GM13976 (cell line): ENCODE measurements at places on chromosomes 16 and 17.

GRCh38 chr16:80932708-80933095, 74.0 kb downstream of the CMC2 start:
- DNase-seq: no peak

- DNase-seq: no peak
Observed at GRCh38 chr16:71923941-71924690, 28.8 kb downstream of the IST1 start.

GRCh38 chr16:75477680-75478473, 13.4 kb upstream of the TMEM170A start:
- no peak for DNase-seq

DNA sequence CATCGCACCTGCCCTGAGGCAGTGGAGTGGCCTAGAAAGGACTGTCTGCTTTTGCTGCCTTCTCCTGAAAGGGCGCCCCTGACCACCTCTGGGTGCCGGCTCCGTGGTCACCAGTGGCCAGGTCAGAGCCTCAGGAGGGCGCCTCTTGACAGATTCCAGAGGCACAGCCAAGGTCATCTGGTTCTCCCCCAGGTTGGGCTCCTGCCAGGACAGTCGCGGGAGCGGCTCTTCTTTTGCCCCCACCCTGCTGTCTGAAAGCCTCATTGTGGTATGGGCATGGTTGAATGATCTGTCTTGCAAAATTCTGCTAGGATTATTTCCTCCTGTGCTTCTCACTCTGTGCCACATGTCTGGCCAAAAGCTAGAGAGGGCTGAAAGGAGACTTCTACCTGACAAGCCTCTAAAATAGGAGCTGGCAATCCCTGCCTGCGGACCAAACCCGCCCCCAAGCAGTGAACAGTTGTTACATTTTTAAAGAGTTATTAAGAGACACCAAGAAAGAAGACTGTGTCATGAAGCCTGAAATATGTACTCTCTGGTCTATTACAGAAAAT, 82.8 kb downstream of the SNX29 start:
- DNase-seq: peak; percentile 21

DNA sequence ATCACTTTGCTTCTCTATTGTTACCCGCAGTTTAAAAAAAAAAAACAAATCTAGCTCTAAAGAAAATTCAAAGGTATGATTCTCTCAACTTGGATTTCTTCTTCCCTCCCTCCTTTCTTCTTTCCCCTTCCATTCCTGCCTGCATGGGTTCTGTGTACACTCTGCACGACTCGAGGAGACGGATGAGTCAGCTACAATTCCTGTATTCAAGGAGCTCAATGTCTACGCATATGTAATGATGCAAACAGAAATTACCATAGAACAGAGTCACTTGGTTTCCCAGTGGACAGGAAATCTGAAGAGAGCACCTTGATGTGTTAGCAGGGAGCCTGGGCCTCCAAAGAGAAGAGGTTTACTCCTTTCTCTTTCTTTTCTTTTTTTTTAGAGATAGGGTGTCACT, 92.3 kb downstream of the VPS53 start:
- DNase-seq: no peak

GRCh38 chr16:64910356-64910755, 211.5 kb downstream of the CDH11 start:
- no peak for DNase-seq

DNA sequence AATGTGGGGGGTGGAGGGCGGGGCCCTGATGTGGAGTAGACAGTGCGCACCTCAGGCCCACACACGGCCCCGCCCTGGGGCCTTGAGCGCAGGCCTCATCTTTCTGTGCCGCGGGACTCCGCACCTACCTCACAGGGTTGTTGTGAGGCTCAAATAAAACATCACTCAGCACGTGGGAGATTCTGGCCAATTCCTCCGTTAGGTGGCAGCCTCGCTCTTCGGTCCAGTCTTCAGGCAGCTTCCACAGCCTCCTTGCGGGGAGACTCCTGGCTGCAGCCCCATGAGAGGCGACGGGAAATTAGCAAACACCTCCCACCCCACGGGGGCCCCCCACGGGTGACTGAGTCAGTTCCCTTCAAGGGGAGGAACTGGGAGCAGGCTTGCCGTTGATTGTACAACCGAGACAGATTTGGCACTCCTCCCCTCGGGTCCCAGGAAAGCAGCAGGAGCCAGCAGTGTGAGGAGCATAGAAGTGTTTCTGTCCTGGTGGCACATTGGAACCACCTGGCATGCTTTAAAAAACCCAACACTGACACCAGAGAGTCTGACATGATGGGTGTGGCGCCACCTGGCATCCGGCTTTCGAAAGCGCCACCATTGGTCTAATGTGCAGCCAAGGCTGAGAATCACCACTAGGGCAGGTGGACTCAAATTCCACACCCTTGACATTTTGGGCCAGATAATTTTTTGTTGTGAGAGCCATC, 7.6 kb downstream of the MRM1 start:
- DNase-seq: no peak

- no peak for DNase-seq
Observed at GRCh38 chr16:11252482-11252931, 3.5 kb downstream of the SOCS1 start.

DNA sequence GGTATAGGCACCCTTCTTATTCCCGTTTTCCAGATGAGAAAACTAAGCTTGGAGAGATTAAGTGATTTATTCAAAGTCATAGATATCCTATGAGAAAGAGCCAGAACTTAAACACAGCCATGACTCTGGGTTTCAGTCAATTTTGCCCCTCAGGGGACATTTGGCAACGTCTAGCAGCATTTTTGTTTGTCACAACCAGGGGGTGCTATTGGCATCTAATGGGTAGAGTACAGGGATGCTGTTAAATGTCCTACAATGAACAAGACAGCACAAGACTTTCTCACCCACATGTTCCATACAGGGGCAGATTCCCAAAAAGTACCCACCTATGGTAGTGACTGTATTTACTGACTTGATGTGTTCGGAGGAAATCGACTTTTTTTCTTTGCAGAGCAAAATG, 4.8 kb upstream of the SHISA9 start:
- peak; percentile 27 for DNase-seq

DNA sequence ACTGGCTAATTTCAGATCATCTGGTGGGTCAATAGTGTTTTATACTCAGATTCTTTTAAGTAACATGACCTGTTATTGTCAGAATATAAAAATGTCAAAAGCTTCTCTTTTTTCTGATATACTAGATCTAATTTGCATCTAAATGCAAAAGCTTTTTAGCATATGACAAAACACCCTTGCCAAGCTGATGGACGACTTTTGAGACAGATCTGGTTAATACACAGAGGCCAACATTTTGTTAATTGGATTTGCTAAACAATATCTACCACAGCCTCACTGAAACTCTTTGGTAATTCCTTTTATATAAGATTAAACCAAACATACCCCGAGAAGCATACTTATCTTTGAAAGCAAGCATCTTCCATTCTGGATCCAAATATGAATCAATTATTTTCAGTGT, 10.3 kb upstream of the NOL11 start:
- no peak for DNase-seq

DNA sequence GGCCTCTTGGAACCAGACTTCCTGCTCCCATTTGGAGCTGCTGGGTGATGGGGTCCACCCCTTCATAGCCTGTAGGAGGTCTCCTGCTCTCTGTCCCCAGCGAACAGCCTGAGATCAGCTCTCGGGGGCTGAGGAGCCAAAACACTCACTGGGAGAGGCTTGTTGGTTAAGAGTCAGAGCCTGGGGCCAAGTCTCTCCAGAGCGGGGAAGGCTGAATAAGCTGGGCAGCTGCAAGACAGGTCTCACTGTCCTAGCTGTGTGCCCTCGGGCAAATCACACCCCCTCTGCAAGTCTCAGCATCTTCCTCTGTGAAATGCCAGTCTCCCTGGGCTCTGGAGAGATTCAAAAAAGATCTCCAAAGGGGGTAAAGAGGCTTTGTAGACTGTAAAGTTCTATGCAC, 174.6 kb downstream of the WSCD1 start:
- no peak for DNase-seq

DNA sequence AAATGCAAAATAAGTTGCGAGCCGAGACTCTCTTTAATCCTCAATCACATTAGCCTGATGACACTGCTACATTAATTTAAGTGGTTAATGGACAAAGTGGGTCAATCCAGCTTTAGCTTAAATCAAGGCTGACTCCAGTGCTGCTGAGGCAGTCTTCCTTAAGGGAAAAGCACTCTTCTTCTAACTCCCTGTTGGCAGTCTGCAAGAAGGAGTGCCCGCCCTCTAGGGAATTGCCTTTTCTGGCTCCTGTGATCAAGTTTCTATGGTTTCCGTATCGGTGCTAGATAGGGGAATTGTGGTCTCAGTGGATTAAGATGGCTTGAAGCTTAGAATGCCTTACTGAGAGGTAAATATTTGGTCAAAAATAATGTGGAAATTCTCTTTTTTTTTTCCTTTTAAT, 41.0 kb downstream of the HS3ST3B1 start:
- DNase-seq: no peak
